ENCODE measurements at places on chromosomes 7 and 10.
A peak's percentile ranks its signal among the peaks of the same experiment; 100 is the strongest.

- no peak for DNase-seq
Observed at GRCh38 chr10:11713186-11713743, 28.9 kb upstream of the ECHDC3 start.

GRCh38 chr10:78331391-78331922, 297.8 kb downstream of the RPS24 start:
- DNase-seq: no peak

- no peak for DNase-seq
Observed at GRCh38 chr10:4127518-4128315, 342.7 kb upstream of the KLF6 start.

DNA sequence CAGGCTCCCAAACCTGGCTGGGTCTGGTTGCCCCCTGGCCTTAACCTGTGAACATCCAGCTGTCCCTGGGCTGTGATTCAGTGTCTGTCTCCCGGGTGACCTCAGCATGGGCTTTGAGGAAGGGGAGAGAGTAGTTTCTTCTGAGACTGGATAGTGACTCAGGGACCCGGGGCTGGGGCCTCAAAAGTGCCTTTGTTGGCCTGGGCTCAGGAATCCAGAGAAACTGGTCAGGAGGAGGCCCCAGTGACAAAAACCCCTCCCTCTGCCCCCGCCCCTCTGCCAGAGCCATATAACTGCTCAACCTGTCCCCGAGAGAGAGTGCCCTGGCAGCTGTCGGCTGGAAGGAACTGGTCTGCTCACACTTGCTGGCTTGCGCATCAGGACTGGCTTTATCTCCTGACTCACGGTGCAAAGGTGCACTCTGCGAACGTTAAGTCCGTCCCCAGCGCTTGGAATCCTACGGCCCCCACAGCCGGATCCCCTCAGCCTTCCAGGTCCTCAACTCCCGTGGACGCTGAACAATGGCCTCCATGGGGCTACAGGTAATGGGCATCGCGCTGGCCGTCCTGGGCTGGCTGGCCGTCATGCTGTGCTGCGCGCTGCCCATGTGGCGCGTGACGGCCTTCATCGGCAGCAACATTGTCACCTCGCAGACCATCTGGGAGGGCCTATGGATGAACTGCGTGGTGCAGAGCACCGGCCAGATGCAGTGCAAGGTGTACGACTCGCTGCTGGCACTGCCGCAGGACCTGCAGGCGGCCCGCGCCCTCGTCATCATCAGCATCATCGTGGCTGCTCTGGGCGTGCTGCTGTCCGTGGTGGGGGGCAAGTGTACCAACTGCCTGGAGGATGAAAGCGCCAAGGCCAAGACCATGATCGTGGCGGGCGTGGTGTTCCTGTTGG, at the start of gene CLDN4:
CLDN4 (plus strand) TSS at position 316 of the 903 bp plus-strand sequence; CDS start at position 522, 206 bp downstream.
- DNase-seq: no peak

DNA sequence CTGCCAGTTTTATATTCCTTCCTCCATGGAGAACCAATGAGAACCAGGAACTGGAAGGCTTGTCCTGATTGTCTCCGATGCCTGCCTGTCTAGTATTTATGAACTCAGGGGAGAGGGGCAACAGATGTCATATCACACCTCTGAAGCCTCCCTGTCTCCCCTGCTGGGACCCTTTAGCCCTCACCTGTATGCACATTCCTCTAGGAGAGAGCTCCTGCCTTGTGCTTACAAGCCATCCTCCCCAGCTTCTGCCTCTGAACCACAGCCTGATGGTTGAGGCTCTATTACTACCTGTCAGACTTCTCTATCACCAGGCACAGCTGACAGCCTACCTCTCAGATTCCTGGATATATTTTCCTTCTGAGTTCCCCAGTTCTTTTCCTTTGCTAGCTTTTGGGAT, 5.9 kb upstream of the FAM131B start:
- DNase-seq: no peak

DNA sequence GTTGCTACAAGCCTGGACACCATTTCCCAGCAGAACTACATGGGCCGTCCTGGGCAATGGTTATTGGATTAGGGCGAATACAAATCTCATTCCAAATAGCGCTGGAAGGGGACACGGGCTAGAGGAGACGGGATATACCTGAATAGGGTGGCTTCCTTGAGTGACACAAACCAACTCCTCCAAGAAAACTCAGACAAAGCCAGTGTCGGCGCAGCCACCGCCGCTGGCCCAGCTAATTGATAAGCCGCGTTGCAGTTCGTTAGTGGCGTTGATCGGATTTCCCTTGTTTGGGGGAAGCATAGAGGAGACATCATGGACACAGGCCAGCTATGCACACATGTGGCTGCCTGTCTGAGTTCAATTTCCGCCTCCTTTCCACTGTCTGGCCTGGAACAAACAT, 55.7 kb downstream of the EBF3 start:
- DNase-seq: no peak

DNA sequence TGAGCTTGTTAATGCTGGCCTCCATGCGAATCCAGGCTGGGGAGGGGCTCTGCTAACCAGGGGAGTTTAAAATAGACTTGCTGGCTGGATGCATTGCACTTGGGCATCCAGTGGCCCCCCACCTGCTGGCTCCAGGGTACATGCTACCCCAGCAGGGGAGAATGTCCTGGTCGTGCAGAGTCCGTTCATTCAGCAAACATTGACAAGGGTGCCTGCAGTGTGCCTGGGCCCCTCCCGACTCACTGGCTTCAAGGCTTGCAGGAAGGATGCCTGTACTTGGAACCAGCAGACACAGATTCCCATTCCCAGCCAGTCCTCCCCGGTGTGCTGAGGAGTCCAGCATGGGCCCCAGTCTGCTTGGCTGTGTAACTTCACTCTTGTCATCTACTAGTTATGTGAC, 1.5 kb downstream of the SLC29A3 start:
- no peak for DNase-seq

DNA sequence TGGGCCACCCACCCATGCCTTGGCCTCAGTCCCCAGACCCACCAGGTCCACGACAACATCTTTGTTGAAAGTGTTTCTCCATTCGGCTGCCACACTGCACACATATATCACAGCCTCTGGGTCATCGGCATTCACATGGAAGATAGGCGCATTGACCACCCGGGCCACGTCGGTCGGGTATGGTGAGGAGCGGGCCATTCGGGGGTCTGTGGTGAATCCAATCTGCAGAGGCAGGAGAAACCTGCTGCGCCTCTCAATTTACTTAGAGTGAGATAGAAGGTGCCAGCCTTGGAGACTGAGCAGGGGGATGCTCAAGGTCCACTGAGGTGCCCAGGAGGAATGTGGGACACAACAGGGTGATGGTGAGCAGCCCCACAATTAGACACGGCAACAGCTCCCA, 16.4 kb downstream of the OGDHL start:
- no peak for DNase-seq

- DNase-seq: no peak
Observed at GRCh38 chr7:55160539-55160938, 141.7 kb downstream of the EGFR start.

GRCh38 chr10:68756766-68757165, 35.7 kb downstream of the CCAR1 start:
- DNase-seq: no peak

DNA sequence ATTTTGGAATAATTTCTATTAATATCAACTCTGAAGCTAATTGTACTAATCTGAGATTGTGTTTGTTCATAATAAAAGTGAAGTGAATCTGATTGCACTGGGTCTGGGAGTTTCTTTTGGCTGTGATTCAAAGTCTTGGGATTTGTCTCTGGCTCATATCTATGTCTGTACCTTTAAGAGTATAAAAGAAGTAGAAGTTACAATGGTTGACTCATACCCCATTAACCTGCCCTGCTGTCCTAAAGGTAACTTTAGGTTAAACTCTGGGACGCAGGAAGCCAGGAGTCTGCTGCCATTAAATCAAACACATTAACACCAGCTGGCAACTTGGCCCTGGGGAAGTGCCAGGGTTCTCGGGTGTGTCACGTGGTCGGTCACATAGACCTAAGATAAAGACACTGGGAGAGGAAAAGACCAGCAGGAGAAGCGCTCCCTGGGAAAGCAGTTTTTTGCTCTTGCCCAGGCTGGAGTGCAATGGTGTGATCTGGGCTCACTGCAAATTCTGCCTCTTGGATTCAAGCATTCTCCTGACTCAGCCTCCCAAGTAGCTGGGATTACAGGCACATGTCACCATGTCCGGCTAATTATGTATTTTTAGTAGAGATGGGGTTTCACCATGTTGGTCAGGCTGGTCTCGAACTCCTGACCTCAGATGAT, 17.8 kb downstream of the SCD start:
- no peak for DNase-seq

- no peak for DNase-seq
Observed at GRCh38 chr7:142939226-142939910, at the start of gene LLCFC1. Gene LLCFC1 (plus strand): TSS chr7:142939484. CDS start chr7:142939622, 138 bp downstream.

GRCh38 chr7:102933763-102934162, 21.0 kb downstream of the LRRC17 start:
- DNase-seq: no peak

GRCh38 chr7:30511973-30512662, 7.5 kb upstream of the GGCT start:
- no peak for DNase-seq

- peak; percentile 87 for DNase-seq
Observed at GRCh38 chr7:35037526-35038341, 449 bp upstream of the DPY19L1 start.

GRCh38 chr10:69180525-69181204, 631 bp downstream of the SUPV3L1 start:
- DNase-seq: peak; percentile 6

- DNase-seq: no peak
Observed at GRCh38 chr7:91431601-91432000, 167.4 kb downstream of the FZD1 start.

- no peak for DNase-seq
Observed at GRCh38 chr7:480531-481218, 39.0 kb downstream of the PDGFA start.

DNA sequence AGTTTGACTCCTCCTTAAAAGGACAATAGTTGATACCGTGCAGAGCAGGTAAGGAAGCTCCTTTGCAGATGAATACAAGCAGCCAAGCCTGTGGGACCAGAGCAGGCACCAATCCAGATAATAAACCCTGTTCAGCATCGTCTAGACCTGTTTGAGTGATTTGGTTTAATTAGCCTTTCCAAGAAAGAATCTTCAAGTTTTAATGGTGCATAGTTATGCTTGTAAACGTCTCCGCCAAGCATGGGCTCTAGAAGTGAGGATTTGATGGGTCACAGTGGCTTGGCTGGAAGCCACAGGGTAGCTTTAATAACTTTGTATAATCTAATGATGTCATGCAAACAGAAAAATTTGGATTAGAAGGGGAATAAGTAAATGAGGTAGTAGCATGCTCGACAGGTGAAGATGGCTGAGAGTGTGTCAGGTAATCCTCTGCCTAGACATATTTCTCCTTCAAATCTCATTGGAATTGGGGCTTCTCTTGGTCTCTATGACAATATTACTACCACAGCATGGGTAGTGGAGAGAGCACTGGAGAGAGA, 188.4 kb downstream of the DYNC1I1 start:
- DNase-seq: no peak

Data from stimulated activated CD4-positive, alpha-beta T cell treated with anti-CD3 and anti-CD28 coated beads, Interleukin-4, amount 100 ng/mL, for 48 hours (primary cell).